ENCODE measurements at places on chromosomes 13 and 19.

GRCh38 chr13:100304229-100304628 lies 215.3 kb downstream of the PCCA start:
- no peak for DNase-seq

DNA sequence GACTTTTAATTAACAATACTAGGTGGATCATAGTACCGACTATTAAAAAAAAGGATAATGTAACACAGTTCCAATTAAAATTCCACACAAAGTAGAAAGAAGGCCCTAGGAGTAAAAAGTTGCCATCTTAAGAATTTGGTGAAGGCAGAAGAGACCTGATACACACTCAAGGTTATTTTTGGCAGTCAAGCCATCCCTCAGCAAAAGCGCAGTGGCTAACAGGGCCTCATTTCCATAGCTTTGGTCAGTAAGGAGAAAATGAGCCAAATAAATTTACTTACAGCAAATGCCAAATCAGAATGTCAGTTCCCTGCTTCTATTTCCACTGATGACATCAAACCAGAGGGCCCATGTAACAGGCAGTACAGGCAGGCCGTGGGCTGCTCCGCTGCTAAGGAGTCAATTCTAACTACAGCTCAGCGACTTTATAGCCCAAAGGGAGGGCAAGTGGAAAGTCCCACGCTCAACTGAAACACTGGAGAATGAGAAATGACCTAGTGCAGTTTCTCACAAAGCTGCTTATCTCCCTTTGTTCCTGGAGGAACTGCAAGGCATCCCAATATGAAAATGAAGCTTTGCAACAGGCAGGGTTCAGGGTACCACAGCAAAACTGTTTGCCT lies 6.3 kb downstream of the ARGLU1 start:
- DNase-seq = no peak

GRCh38 chr13:46561286-46561685 lies 8.3 kb downstream of the LRCH1 start:
- DNase-seq = no peak

- no peak for DNase-seq
Measured at GRCh38 chr19:35116072-35116801, 614 bp downstream of the FXYD3 start.

DNA sequence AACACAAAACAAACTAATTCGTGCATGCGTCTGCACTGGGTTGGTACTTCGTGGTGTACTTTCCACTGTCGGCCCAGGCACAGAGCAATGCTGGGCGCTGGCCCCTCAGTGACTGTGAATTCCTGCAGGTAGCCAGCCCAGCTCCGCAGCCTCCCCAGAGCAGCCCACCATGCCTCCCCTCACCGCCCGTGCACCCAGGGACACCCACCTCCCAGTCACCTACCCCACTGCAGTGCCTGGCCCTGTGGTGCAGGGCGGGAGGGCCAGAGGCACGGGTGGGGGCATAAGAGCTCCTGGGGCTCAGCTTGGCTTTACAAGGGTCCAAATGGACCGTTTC lies 93.1 kb upstream of the ZNF507 start:
- no peak for DNase-seq

GRCh38 chr19:7292950-7293761 lies 1.1 kb downstream of the INSR start:
- no peak for DNase-seq

DNA sequence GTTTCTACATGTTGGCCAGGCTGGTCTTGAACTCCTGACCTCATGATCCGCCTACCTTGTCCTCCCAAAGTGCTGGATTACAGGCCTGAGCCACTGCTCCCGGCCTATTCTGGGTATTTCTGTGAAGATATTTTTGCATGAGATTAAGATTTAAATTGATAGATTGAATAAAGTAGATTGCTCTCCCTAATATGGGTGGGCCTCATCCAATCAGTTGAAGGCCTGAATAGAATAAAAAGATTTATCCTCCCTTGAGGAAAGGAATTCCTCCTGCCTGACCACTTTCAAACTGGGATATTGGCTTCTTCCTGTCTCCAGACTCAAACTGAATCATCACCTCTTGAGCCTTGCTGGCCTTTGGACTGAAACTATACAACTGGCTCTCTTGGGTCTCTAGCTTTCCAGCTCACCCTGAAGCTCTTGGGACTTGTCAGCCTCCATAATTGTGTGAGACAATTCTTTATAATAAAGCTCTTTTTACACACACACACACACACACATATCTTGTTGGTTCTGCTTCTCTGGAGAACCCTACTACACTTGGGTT lies 36.1 kb upstream of the CXCL17 start:
- DNase-seq = no peak

DNA sequence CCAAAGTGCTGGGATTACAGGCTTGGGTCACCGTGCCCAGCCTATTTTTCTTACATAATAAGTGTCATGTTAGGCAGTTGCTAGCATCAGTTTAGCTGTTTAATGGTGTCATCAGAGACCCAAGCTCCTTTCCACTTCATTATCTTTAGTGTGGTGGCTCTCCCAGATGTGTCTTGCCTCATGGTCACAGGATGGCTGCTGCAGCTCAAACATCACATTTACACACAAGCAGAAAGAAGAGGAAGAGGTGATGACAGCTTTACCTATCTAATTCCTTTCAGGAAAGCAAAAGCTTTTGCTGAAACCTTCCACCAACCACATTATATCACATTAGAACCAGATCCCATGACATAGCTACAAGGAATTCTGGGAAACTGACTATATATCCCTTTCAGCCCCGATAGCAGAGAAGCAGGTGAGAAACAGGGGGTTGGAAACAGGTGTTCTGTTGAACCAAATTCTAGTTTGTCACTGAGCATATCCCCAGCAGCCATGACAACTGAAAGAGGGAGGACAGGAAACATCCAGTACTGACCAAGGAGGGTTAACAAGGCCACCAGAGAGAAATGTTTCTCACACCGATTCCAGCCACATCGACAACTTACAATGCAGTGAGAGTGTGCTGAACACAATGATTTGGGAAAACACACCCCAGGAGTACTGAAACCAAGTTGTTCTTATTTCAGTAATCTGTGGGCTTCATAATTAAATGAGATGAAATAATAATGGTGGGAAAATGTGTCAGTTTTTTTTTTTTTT lies 617.0 kb downstream of the UQCRFS1 start:
- DNase-seq = no peak

GRCh38 chr19:15859187-15859586 lies 38.7 kb downstream of the CYP4F2 start:
- no peak for DNase-seq

- no peak for DNase-seq
Measured at GRCh38 chr19:56919308-56919995, 78.9 kb upstream of the PEG3 start.

DNA sequence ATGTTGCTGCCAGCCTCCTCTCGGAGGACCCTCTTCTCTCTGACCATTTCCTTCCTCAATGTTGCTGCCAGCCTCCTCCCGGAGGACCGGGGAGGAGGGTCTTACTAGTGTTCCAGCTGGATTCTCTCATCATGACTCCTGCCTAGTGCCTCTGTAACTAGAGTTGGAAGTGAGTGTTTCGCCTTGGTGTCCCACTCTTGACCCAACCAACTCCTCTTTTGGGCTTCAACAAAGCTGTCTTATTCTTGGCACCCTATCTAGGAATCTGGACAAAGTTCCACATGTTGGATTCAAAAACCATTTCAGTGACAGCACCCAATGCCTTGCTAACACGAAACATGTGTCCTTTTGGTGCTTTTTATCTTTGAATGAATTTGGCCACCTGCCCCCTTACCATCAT lies 165.4 kb downstream of the GPC5 start:
- no peak for DNase-seq

DNA sequence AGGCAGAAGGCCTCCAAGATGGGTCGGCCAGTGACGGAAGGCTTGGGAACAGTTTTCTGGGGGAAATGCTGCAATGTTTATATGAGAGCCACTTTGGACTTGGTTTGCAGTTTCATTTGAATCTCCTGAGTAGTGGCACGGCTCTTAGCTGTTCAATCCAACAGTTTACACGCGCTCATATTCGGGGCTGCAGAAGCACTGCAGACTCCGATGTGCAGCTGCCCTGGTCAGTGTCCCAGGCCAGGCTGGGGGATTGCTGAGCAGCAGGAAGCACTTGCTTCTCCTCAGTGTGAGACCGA lies 31.7 kb downstream of the CEBPG start:
- no peak for DNase-seq

DNA sequence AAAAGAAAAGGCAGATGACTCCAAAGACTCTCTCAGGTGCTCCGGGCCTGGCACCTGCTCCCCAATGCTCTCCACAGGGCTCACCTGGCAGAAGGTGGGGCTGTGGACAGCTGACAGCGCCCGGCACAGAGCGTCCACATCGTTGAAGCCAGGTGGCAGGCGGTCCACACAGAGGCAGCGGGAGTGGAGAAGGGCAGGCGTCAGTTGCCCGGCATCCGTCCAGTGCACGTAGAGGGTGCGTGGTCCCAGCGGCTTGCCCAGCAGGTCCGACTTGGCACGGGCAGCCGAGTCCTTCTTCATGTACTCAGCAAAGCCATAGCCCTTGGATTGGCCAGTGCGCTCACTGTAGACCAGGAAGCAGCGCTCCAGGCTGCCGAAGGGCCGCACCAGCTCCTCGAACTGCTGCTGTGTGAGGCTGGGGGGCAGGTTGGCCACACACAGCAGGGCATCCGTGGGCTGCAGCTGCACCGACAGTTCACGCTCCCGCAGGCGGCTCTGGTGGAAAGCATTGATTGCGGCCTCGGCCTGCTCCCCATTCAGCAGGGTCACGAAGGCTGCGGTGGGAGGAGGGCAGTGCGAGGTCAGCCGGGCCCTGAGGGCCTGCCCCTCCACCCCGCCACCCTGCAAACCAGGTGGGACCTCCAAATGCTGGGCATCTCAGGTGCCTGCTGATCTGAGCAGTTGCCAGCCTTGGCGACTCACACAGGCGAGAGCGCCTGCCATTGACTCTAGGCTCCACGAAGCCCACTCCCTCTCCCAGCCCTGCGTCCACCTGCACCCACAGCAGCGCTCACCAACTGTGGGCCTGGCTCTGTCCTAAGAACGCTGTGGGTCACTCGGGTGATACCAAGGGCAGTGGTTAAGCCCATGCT lies 4.5 kb downstream of the RAVER1 start:
- DNase-seq = no peak

- no peak for DNase-seq
Measured at GRCh38 chr13:95480131-95480545, 72.4 kb upstream of the CLDN10 start.

DNA sequence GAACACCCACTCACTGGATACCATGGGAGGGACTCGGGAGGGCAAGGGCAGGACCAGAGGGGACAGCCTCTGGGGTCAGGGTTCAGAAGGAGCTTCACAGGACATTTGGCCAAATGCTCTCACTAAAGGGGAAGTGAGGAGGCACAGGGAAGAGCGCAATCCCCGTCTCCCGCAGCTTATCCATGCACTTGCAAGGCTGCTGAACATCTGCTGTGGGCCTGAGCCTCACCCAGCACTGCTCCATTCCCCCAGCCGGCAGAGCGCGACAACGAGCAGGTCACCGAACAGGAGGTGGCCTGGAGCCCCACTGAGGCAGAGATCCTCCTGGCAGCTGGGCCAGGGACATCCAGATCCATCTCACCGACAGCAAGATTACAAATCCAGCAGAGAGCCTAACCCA lies 23.3 kb downstream of the ELAVL1 start:
- peak; percentile 6 for DNase-seq

DNA sequence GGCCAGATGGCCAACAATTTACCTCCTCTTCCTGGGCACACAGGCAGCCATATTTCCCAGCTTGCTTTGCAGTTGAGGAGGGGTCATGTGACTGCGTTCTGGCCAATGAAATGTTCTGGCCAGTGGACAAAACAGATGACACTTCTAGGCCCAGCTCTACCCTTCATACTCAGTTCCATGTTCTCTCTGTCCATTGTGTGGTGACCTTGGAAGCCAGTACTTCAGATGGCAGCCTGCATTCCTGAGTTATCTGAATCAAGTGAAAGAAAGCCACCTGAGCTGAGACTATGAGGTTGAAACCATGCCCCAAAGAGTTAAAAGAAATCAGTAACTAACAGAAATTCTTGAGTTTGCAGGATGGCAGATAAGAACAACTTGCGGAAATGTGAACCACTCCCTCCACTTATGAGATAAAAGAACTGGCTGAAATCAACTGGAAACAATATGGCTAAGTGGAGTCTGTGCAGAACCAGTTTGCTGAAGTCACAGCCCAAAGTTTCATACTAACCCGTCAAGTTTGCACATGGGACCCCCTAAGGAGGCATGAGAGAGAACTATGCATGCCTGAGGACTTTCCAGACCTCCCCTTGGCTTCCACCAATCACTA lies 8.1 kb downstream of the FAM187B start:
- DNase-seq = peak; percentile 11

DNA sequence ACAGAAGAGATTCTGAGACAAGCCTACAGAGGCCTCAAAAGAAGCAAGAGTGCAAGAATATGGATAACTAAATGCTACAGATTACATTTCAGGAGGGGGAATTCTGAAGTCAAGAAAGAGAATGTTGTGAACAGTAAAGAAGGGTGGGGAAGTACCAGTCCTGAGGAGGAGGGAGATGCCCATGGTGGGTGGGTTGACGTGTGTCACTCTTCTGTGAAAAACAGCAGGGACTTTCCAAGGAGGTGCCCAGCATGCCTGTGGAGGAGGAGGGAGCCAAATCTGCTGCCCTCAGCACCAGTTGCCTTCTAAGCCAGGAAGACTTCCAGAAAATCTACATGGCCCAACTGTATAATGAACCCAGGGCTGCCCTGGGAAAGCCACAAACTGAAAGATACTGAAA lies 87.7 kb downstream of the SGCG start:
- no peak for DNase-seq

DNA sequence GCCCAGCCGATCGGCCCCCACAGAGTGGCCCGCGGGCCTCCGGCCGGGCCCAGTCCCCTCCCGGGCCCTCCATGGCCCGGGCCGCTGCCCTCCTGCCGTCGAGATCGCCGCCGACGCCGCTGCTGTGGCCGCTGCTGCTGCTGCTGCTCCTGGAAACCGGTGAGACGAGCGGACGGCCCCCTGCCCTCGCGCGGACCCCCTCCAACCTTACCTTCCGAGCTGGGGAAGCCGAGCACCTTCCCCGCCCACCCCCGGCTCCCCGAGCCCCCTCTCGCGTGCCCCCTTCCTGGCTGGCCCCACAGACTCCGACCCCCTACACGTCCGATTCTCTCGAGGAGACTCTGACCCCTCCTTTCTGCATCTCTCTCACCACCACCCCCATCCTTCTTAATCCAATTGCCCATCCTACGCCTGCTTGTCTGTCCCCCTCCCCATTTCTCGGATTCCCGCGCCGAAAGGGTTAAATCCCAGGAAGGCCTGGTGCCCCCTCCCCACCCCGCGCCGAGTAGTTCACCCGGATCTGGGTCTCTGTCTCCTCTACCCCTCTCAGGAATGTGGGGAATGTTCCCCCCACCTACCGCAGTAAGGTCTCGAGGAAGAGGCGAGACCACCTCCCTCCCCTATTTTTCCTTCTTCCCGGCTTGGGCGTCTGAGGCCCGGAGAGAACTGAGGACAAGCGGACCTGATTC lies 502 bp downstream of the NECTIN2 start:
- no peak for DNase-seq
